ENCODE measurements at places on chromosomes 3 and 15.

DNA sequence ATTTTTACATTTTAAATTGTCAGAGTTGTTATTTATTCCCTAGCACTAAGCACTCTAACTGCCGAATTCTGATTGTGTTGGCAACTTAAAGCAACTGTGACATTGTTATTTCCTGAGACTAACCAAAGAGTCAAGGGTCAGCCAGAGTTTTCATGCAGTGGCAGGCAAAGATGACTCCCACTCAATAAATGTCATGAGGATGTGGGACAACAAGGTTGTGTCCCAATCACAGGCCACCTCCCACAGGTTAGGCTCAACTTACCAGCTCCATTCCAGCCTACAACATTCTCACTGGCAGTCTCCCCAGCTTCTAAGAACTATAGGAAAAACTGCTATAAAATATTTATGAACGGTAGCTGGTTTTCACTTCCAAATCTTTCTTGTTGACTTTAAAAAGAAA, 80.1 kb downstream of the RSL24D1 start:
- no peak for DNase-seq

- no peak for DNase-seq
Measured at GRCh38 chr3:131110087-131110486, 83.4 kb downstream of the NEK11 start.

DNA sequence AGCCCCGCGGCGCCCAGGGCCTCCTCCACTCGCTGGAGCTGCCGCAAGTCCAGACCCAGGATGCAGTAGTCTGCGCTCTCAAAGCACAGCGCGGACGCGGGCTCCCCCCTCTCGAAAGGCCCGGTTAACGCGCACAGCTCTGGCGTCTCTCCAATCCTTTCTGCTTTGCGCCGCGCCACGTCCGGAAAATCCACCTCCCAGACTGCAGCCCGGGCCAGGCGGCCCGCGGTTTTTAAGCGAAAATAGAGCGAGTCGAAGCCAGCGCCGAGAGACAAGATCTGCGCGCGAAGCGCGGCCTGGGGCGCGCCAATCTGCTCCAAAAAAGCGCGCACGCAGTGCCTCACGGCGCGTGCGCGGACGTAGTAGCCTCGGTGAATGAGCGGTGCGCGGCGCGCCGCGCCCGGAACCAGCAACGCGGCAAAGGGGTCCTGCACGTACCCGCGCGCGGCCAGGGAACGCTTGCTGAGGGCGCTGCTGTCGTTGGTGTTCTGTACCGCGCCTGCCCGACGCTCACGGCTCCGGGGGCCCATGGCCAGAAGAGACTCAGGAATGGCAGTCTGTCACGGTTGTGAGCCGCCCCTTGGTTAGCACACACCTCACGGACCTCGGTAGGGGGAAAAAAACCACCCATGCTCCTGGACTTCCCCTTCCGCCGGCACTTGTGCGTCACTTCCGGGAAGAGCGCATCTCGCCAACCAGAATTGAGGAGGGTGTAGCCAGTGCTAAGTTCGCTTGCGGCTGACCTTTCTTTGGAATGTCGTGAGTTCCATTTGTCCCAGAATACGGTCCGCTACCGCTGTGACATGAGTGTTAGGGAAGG, at the start of gene LCMT2:
LCMT2 (minus strand) TSS at position 614 of the 820 bp plus-strand sequence; CDS start at position 530, 84 bp downstream.
- peak; percentile 70 for DNase-seq

GRCh38 chr15:61063875-61064320, 165.2 kb downstream of the RORA start:
- no peak for DNase-seq

DNA sequence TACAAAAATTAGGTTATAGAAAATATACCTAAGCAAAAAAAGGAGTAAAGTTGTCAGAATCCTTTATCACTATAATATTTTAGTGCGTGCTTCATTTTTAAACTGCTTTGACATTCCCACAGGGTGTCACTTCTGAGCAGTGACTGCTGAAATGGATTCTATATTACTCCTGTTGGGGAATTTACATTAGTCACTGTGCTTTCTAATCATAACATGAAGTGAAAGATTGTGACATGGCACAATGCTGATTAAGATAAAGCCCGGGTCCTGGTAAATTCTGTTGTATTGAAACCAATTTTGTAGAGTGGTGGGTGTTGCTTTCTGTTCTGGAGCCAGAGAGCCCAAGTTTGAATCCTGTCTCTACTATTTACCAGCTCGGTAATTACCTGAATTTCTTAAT, 36.4 kb upstream of the EHHADH start:
- DNase-seq: no peak

- DNase-seq: peak; percentile 34
Measured at GRCh38 chr3:111667621-111668239, 72.6 kb upstream of the ZBED2 start.

DNA sequence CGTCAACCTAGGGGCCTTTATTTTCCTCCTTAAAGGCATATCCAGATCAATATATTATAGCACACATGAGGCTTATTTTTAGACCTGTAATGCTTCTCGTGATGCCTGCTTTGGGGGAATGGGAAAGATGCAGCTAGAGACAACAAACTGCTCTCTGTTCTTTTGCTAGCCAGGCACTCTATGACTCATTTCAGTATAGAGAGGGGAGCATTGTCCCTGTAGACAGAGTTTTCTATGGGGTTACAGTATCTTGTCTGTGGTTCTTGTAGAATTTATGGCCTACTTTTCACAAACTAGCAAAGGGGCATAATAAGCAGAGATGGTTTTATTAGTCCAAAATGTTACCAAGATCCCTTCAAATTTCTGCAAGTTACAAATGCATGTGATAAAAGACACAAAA, 305.6 kb downstream of the LSAMP start:
- no peak for DNase-seq
